Renal cortical epithelial cell (primary cell): ENCODE measurements at places on chromosomes 7 and 10. TPM values are rescaled to one million over a fixed set of nuclear protein-coding genes. Genes with fewer than 3 reads are reported as not detected.

GRCh38 chr10:24339387-24339786 is 130.4 kb downstream of the KIAA1217 start:
- DNase-seq = no peak

DNA sequence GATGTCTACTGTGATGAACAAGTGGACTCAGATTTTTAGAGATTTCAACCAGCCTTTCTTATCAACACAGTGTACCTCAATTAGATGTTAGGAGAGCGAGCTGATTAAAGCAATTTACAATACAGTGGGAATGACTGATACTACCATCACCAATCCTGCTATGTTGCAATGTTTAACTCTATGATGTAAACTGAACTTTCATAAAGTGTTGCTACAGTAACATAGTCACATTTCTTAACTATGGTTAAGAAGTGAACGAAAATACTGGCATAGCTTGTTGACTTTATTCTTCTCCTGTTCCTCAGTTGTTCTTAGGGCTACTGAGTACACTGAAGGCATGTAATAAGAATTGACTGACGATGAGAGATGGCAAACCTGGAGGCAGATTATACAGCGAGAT is 139.8 kb downstream of the MYOF start:
- DNase-seq = no peak

DNA sequence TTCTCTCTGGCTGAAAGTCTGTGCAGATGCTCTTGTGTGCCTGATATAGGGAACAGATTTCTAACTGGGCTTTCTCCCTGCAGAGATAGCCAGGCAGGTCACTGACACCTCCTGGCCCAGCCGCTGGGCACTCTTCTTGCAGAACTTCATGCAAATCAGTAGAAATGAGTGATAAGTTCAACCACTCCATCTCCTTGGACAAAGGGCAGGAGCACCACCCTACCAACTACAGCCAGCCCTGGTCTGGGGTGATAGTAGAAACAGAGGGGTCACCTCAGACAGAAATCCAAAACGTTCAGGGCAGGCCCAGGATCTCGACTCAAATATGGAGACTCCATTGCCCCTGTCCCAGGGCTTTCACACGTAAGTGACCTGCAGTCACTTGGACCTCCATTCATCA is 917.8 kb upstream of the ZNF722 start:
- no peak for DNase-seq

GRCh38 chr7:150946421-150947240 is 31.5 kb downstream of the KCNH2 start:
- DNase-seq = no peak

GRCh38 chr10:110661292-110661691 is 17.2 kb downstream of the RBM20 start:
- DNase-seq = no peak

Gene PRKG1
- total RNA-seq = 1.0 and 2.3 TPM in 2 replicates

Gene HNRNPH3
- total RNA-seq = 10.1 and 63.4 TPM in 2 replicates

Gene BCAP29
- 63.4 and 116 TPM in 2 replicates for total RNA-seq
